ENCODE measurements at places on chromosomes 1 and 21. TPM values are rescaled to one million over a fixed set of nuclear protein-coding genes. Genes with fewer than 3 reads are reported as not detected.

Gene TMEM82
- total RNA-seq, result not detected

Gene DDAH1
- 47.8 TPM for total RNA-seq

Gene ATP1A4
- total RNA-seq, result not detected

Gene OLFML3
- 1.4 TPM for total RNA-seq

Gene G0S2
- total RNA-seq, result 0.33 TPM

Gene EPHX1
- total RNA-seq, result 55.0 TPM

Gene HAO2
- total RNA-seq, result not detected

Gene TRIM46
- total RNA-seq, result 1.3 TPM

Gene TMPRSS3
- total RNA-seq, result not detected

Gene LCE1C
- total RNA-seq, result not detected

Gene GPR37L1
- total RNA-seq, result not detected

Gene CATSPERE
- total RNA-seq, result 0.77 TPM

Gene SIM2
- total RNA-seq, result not detected

Gene ADAM30
- not detected for total RNA-seq

Gene GSTM1
- 2.9 TPM for total RNA-seq

Gene SPATA45
- total RNA-seq, result not detected

Gene CFHR3
- total RNA-seq, result not detected

Gene HTR6
- total RNA-seq, result not detected

Gene NBPF26
- 3.3 TPM for total RNA-seq

Gene GPA33
- total RNA-seq, result not detected

Gene SLC37A1
- 10.0 TPM for total RNA-seq

Gene TMIGD3
- not detected for total RNA-seq

Gene CD1B
- not detected for total RNA-seq

Gene AGT
- total RNA-seq, result under 0.01 TPM

Gene SLC1A7
- total RNA-seq, result not detected

Gene CD1E
- not detected for total RNA-seq

Gene HPDL
- 0.77 TPM for total RNA-seq

Measured in dermis lymphatic vessel endothelial cell (primary cell).